MG63 (cell line): ENCODE measurements at places on chromosomes 4 and X. TPM values are rescaled to one million over a fixed set of nuclear protein-coding genes. Genes with fewer than 3 reads are reported as not detected.

Gene KLKB1
- total RNA-seq, result not detected in 2 replicates

Gene SYNPO2
- 0.10 and 0.46 TPM in 2 replicates for total RNA-seq

Gene ZDHHC9
- 15.5 and 16.0 TPM in 2 replicates for total RNA-seq

Gene AWAT2
- not detected in 2 replicates for total RNA-seq

Gene TBC1D19
- 10.0 and 14.4 TPM in 2 replicates for total RNA-seq

Gene NOX1
- total RNA-seq, result not detected in 2 replicates

Gene DUSP21
- total RNA-seq, result not detected in 2 replicates

Gene XPNPEP2
- not detected in 2 replicates for total RNA-seq

Gene ITM2A
- not detected in 2 replicates for total RNA-seq

Gene GLRB
- 0.81 and 3.9 TPM in 2 replicates for total RNA-seq

Gene HSFX1
- not detected in 2 replicates for total RNA-seq

Gene PASD1
- total RNA-seq, result not detected in 2 replicates

Gene ESX1
- total RNA-seq, result not detected in 2 replicates
